NCI-H1417 (cell line): ENCODE measurements at places on chromosomes 12 and 14.

DNA sequence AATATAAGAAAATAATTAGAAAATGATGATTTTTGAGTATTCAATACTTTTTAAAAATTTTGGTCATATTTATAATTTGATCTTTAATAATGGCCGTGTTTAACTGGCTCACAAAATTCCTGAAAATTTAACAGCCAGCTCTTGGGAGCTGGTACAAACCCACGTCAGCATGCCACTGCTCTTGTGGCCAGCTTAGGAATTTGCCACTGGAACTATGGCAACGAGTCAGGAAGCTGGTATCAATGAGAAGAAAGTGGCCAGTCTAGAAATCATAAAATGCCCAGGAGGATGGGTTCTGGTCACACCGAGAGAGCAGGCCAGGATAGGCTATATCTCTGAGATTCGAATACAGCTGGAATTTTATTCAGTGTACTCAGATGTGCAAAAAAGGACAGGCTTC is 72.2 kb upstream of the PLEKHG3 start:
- no peak for DNase-seq

GRCh38 chr12:64293654-64294364 is 71.7 kb upstream of the KICS2 start:
- DNase-seq, result no peak

- no peak for DNase-seq
Measured at GRCh38 chr12:16307856-16308475, 30.5 kb upstream of the SLC15A5 start.

DNA sequence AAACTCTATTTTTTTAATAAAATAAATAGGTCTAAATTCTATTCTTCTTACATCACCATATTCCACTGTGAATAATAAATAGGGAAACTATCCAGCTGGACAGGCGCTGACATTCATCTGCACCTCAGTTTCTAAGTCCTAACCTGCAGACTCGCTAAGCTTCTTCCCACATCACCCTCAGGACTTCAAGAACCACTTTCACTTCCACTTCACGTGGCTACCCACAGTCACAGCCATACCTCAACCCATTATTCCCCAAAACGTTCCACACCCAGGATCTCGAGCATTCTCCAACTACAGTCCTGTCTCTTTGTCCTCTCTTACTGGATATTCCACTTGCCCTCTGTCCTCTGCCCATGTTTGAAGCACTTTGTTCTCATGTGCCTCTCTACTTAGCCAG is 71.1 kb downstream of the C2CD5 start:
- no peak for DNase-seq

- no peak for DNase-seq
Measured at GRCh38 chr12:58361056-58361455, 419.7 kb downstream of the ATP23 start.

DNA sequence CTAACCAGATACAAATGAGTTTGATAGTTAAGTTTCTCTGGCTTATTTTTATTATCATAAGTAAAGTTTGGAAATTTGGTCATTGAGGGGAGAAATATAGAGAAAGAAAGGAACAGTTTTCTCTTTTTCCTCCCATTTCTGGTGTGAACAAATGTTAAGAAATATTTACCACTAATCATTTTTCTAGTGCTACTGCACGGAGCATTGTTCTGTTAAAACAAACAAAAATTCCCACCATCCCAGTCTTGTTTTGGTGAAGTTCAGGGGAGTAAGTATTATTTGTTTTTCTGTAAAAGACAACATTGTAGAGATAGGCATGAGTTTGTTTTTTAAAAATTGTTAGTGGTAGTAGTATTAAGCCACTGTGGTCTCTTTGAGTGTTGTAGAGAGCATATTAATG is 135.3 kb downstream of the FGD4 start:
- no peak for DNase-seq

DNA sequence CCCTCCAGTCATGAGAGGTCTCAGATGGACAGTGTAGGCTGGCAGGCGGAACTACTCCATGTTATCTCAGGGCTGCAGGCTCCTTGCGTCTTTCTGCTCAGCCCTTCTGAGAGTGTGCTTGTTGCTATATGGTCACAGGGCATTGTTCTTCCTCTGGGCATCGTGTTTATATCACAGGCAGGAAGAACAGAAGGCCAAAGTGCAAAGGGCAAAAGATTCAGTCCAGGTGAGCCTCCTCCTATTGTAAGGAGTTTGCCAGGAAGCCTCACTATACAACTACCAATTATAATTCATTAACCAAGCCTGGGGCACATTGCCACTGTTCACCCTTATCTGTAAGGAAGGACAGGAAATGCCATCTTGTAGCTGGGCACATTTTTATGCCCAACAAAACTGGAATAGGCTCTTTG is 195.5 kb upstream of the KITLG start:
- DNase-seq, result no peak

DNA sequence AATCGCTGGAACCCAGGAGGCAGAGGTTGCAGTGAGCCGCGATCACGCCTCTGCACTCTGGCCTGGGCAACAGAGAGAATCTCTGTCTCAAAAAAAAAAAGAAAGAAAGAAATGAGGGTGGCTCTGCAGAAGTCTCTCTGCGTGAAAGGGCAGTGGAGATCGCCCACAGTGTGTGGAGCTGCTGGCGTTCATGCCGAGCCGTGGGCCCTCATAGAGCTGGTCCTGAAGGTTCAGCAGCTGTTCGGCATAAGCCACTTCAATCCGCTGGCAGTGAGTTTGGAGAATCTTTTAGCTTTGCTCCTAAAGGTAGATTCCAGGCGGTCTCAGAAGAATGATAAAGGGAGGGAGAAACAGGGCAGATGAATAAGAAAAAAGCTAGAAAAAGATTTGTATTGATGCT is 36.7 kb upstream of the ATP2A2 start:
- DNase-seq, result no peak

GRCh38 chr12:17017402-17017801 is 411.4 kb upstream of the LMO3 start:
- DNase-seq, result no peak

- no peak for DNase-seq
Measured at GRCh38 chr12:99026332-99027054, 381.4 kb downstream of the APAF1 start.

DNA sequence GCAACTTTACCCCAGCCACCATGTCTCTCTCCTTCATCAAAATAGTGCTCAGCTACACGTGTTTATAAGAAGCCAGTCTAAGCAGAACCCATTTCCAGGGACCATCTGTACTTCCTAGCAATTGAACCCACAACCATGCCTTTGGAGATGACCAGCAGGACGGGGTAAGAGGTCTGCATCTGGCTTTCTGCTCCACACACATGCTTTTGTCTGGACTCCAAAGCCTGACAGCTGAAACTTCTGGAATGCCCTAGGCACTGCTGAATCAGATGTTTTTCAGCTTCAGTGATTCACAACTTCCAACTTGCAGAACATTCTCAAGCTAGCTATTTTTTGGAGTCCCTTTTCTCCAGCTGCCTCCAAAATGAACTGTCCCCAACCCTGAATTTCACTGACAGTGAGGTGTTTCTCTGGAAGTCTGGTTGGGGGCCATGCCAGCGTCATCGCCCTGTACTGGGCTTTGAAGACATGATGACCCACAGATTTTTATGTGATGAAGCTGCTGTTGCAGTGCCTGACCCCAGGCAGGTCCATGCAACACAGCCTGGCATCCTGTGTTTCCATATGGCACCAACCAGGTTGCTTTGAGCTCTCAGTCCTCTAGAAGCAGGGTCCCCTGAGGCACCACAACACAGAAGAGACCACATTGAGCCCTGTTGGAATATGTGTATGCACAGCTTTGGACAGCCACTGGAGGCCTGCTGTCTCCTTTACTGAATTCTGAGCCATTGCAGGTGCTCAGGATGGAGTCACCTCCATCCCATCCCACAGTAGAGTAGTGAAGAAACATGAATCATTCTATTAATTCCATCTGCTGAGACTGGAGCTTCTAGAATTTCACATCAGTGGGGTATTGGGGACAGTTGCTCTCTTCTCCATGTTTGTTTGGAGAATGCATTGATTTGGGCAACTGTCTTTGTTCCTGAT is 80.2 kb downstream of the NUAK1 start:
- DNase-seq, result no peak

GRCh38 chr14:95463171-95463901 is 53.1 kb downstream of the SYNE3 start:
- DNase-seq, result peak; percentile 29

DNA sequence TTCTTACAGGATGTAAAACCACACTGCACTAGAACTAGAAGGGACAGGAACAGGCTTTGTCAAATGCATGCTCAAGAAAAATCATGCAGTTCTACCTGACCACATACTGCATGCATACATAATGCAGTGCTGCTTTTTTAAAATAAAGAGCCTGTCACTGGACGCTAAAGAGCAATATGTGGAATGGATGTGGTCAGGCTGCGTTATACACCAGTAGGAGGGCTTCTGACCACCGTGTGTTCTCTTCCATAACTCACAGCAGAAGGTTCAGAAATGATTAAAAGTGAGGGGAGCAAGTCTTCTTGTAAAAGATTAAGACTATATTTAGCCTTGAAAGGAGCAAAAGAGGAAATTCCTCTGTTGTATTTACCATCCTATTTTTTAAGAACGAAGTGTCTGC is 392.0 kb downstream of the EMP1 start:
- no peak for DNase-seq

GRCh38 chr12:102990419-102990818 is 32.9 kb downstream of the ASCL1 start:
- DNase-seq, result no peak

DNA sequence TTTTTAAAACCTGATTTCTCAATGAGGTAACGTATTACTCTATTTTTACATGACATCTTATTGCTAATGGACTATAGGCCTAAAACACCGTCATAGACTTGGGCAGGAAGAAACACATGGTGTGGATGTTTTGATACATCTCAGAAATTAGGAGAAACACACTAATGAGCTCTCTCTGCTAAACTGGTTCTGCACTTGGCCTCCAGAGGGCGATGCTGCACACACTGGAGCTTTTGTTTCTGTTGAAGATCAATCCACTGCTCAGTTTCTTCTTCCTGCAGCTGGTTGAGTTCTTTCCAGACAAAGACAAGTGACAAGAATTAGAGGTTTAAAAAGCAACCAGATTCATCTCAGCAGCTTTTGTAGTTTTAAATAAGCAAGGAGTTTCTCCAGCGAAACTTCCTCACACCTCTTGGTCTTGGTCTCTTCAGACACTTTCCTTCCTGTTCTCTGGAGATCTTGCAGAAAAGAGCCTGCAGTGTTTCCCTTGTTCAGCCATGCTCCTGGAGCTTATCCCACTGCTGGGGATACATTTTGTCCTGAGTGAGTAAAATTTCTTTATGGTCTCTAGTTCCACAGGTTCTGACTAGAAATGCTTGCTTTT is 178.5 kb upstream of the OR4E1 start:
- no peak for DNase-seq

DNA sequence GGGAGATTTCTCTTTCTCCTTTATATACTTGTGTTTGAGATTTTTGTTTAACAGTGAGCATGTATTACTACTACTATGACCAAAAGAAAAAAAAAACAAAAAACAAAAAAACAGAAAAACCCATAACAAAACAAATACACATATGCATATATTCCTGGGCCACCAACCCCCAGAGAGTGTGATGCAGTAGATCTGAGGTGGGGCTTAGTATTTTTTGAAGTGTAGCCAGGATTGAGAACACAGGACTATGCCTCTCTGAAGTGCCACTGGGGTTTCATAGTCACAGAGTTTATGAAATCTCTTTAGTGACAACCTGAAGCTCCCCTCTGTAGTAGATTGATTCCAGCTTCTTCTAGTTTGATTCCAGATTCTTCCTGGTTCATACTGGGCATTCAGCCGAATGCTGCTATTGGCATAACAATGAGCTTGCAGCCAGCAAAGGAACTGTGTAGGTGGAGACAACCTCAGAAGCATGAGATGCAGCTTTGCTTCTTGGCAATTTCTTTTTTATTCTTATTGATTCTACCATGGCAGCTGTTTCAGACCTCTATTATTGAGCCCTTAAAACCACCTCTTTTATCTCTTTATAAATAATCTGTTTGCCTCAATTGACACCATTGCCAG is 15.5 kb upstream of the ANO4 start:
- DNase-seq, result no peak

DNA sequence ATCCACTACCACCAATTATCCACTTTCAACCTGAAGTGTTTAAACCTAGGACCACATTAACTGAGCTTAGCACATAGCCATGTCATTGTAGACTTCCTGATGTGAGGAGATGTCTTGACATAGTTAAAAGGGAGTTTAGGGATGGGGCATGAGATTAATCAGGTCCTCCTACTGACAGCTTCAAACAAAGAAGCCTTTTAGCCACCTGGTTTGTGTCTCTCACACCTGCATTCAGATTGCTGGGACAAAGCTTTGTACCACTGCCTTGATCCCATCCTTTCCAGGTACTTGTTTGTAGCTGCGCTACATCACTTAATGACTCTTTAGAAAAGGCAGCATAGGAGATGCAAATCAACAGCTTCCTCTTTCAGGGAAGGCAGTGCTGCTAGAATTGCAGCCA is 340.7 kb upstream of the DDHD1 start:
- peak; percentile 94 for DNase-seq

- no peak for DNase-seq
Measured at GRCh38 chr12:43044241-43044640, 454.7 kb upstream of the PRICKLE1 start.

DNA sequence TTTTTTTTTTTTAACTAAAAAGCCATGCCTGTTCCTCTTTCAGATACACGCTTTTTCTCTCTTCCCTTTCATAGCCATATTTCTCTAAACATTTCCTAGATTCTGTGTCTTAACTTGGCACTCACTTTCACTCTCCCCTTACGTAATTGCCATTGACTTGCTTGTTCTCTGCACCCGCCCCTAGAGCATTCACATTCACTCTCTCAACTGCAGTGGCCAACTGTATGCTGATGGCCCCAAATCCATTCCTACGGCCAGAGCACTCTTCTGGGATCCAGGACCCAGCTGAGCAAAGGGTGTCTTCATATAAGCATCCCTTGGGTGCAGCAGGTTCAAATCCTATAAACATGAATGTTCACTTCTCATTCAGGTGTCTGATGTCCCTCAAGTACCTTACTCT is 59.5 kb downstream of the CKB start:
- no peak for DNase-seq

GRCh38 chr14:95043732-95044462 is 113.4 kb downstream of the DICER1 start:
- no peak for DNase-seq

GRCh38 chr14:100350276-100350926 is 27.3 kb downstream of the SLC25A47 start:
- no peak for DNase-seq

DNA sequence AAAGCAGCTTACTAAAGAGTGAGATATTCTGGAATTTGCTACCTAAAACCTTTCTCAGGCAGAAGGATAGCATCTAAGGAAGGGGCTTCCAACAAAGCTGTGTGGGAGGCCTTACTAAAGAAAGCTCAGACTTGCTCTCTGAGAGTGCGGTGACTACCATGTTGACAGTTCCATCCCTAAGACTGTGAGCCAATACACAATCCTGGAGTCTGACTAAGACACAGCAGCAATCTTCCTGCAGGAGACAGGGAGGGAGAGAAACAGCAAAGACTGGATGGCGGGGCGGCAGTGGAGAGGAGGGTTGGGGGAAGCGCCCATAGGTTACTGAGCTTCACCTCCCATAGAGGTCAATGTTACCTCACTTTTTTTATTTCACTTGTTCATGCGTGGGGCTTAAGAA is 70.9 kb downstream of the KITLG start:
- DNase-seq, result no peak

- no peak for DNase-seq
Measured at GRCh38 chr14:30138567-30138966, 210.9 kb upstream of the PRKD1 start.
